ENCODE measurements at places on chromosomes 6 and 20.

DNA sequence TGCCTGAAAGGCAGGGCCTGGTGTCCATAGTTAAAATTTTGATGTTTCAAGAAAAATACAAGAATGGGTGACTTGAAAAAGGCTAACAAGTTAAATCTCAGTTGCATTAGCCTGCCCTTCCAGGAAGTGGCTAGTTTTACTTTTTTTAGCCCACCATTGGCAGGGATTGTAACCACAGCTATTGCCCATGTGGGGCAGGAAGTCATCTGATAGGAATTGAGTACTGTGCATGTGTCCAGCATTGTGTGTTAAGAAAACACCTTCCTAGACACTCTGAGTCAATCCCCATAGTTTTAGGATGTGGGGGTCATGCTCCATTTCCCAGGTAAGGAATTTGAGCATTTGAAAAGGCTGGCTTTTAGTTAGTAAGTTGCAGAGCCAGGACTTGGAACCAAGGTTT, 26.9 kb downstream of the LYRM2 start:
- no peak for DNase-seq

- DNase-seq = no peak
Observed at GRCh38 chr20:58608096-58608840, 42.8 kb upstream of the STX16 start.

DNA sequence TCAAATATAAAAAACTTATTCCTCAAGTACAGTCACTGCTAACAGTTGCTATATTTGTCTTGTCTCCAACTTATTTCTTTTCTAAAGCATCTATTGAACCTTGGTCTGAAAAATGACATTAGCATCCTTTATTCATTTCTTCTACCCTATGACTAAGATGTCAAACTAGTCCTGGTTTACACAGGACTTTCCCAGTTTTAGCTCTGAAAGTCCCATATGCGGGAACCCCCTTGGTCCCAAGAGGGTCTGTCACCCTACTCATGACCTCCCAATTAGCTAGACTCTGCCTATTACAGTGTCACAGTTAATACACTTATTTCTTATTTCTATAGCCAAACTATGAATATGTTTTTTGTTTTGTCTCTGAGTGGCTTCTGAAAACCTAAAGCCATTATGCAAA, 37.1 kb downstream of the PLEKHG1 start:
- DNase-seq = no peak

DNA sequence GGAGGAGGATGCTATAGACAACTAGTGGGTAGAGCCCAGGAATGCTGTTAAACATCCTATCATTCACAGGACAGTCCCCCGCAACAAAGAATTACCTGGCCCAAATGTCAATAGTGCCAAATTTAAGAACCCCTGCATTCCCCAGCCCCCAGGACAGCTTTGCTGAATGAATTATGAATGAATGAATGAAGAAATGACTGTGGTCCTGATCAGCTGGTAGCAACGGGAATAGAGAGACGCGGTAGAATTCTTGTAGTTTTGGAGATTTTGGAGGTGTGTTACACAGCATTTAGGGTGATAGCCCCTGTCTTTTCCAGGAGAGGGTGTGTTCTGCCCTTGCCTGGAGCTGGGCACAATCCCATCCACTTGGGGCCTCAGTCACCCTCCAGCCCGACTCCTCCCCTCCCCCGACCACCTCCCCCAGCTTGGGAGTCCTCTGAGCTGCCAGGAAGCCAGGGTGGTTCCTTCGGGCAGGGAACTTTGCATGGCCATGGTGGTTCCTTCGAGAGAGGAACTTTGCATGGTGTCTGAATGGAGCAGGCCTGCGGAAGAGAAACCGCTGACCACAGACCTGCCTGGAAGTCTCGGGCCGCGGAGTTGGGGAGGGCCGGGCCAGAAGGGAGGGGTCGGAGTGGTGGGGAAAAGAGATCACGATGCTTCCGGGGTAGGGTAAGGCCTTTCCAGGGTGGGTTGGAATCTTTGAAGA, 1.0 kb upstream of the HCK start:
- DNase-seq = no peak

- peak; percentile 20 for DNase-seq
Observed at GRCh38 chr6:26311012-26311384, 54.0 kb upstream of the BTN3A2 start.

- no peak for DNase-seq
Observed at GRCh38 chr6:52063584-52064344, 23.6 kb downstream of the PKHD1 start.

- DNase-seq = no peak
Observed at GRCh38 chr6:30880698-30881252, 3.5 kb upstream of the DDR1 start.
